ENCODE measurements at places on chromosomes 7 and 10.

GRCh38 chr7:55191161-55191925, 172.5 kb downstream of the EGFR start:
- DNase-seq: no peak

GRCh38 chr7:81937091-81937490, 167.2 kb upstream of the HGF start:
- DNase-seq: no peak

- no peak for DNase-seq
Measured at GRCh38 chr10:100811261-100811660, 65.9 kb downstream of the PAX2 start.

GRCh38 chr7:133124974-133125373, 43.1 kb upstream of the CHCHD3 start:
- DNase-seq: no peak

- no peak for DNase-seq
Measured at GRCh38 chr10:112960151-112960681, 10.2 kb downstream of the TCF7L2 start.

- no peak for DNase-seq
Measured at GRCh38 chr7:23212841-23213240, 31.0 kb downstream of the NUP42 start.

DNA sequence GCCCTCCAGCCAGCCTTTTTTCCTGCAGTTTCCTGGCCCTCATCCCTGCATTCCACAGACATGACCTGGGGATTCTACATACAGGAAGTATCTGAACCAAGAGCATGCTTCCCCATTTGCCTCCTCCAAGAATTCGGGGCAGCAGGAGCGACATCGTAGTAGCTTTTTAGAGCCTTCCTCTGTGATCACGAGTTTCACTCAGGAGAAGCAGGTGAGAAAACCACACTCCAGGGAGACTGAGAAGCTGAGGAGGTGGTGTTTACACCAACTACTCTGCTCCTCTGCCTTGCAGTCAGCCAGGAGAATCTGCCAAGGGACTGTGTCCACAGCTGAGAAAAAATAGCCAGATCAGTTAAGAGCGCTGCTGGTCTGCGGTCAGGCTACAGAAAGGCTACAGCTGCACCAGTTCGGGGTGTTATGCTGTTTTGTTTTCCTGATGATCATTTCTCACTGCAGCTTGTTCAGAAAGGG, 54.1 kb downstream of the HSPA12A start:
- no peak for DNase-seq

- DNase-seq: no peak
Measured at GRCh38 chr7:92766461-92767003, 69.8 kb downstream of the CDK6 start.

DNA sequence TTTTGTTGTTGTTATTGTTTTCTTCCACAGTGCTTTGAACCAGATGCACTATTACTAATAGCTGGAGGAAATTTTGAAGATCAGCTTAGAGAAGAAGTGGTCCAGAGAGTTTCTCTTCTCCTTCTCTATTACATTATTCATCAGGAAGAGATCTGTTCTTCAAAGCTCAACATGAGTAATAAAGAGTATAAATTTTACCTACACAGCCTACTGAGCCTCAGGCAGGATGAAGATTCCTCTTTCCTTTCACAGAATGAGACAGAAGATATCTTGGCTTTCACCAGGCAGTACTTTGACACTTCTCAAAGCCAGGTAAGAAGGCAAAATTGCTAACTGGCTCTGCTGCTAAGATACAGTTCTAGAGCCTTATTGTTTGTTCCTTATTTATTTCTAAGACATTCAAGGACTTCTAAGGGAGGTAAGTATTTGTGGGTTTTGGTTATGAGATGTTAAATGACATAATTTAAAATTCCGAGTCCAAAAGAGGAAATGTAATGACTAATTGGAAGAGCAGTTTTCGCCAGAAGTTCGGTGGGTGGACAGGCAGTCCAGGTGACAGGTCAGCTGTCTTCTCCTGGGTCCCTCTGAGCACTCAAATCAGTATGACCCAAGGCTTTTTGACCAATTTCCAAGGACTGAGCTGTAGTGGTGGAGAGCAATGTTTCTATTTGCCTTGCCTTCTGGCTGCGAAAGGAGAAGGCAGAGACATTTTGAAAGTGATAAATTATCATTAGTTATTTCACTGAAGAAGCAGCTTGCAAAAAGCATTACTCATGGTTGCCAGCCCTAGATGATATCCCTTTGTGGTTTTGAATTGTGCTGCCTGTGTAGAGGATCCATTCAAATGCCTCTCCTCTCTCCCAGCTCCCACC, 10.1 kb downstream of the SLC39A12 start:
- DNase-seq: no peak

- no peak for DNase-seq
Measured at GRCh38 chr10:52232561-52233350, 81.3 kb upstream of the DKK1 start.

DNA sequence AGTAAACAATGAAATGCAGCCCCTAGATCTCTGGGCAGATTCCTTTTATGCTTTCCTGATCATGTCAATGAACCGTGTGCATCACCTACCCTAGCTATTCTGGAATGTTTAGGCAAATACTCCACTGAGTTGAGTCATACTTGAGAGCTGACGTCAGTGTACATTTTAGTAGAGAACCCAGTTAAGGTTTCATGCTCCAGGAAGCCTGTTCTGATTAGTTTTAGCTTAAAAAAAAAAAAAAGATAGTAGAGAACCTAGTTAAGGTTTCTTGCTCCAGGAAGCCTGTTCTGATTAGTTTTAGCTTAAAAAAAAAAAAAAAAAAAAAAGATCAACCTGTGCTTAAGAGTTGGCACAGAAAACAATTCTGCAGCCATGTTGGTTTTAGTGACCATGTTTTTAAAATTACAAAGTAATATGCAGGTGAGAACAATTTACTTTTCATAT, 3.7 kb upstream of the MCU start:
- no peak for DNase-seq

DNA sequence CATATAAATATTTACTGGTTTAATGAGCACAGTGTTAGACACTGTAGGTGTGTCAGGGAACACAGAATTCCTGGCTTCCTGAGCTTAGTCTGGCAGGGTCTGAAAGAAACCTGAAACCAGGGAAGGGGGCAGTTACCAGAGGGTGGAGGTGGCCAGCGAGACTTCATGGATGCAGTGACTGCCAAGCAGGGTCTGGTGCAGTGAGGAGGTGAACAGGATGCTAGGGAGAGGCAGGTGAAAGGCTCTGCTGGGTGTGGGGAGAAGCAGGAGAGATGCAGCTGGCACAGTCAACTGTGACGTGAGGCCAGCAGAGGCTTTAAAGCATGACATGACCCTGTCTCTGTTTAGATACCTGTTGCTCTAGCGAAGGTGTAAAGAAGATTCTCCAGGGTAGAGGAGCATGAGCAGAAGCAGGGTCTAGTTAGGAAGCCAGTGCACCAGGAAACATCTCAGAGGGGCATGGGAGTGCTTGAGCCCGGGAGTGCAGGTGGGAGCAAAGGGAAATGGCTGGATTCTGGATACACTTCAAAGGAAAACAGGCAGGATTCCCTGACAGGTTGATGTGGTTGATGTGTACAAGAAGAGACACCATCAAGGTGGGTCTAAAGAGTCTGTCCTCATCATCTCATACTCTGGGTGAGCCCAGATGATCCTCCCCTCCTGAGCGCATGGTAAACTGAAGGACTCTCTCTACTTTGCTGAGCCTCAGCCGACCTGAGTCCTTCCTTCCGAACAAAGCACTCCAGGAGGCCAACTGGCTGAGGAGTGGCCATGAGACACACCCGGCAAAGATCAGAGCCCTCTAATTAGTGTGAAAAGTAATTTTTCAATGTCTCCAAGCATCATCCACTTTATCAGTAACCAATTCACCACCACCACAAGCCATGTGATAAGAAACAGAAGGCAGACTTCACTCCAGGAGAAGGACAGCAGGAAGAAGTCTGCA, 186.8 kb downstream of the COBL start:
- no peak for DNase-seq

DNA sequence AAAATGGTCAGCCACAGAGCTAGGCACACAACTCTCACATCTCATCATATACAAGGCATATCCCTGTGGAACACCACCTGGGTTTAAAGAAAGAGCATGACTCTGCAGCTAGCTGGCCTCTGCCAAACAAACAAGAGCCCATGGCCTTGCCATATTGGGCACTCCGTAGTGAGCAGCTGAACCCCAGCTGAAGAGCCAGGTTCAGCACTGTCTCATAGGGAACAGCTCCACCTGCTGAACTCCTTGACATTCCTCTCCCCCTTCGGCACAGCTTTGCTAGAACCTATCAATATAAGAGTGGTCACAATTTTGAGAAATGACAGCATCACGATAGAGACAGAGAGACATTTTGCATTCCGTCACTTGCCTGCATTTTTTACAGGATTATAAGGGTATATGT, 20.0 kb downstream of the SORCS1 start:
- no peak for DNase-seq

DNA sequence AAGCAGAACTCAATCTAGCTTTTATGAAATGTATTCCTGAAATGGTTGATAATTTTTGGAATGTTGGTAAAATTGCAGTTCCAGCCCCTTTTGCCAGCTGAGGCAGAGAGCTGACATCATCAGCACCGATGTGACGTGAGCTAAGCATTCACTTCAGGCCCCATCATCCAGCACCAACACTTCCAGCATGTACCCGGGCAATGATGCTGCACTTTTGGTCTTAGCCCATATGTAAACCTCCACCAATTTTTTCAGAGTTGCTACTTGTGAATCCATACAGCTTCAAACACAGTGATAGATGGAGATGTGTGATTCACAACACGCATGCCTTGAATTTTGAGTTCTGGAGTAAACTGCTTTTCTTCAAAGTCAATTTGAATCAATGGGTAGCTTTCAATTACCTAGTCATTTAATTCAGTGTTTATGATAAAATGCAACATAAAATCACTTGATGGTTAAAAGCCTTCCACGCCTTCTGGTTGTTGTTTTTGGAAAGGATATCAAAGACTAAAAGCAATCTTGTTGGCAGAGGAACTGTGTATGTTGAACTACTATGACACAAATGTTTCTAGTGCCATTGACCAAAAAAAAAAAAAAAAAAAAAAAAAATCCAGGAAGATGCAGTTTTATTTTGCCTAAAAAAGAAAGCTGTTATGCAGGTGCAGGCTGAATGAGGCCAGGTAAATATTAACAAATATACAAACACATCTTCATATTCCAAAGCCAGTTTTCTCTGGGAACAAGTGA, 73.9 kb downstream of the NRP1 start:
- no peak for DNase-seq

- no peak for DNase-seq
Measured at GRCh38 chr7:26275213-26275612, 16.4 kb upstream of the SNX10 start.

DNA sequence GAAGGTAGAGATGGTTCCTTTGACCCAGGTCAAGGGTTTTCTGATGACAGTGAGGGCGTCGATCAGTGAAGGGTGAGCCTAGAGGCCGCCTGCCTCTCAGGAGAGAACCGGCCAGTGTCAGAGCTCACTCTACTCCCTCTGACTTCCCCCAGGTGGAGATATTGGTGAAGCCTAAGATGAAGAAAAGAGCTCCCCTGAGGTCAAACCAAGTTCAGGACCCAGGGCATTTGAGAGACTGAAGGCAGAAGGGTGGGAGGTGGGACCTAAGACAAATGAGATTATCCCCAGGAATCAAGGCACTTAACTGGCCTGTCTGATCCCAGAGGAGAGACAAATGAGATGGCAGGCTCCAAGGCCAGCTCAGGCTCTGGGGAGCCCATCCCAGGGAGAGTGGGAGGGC, 104.7 kb downstream of the CDH23 start:
- DNase-seq: no peak
